Renal cortical epithelial cell (primary cell): ENCODE measurements at places on chromosomes 7 and 10. TPM values are rescaled to one million over a fixed set of nuclear protein-coding genes. Genes with fewer than 3 reads are reported as not detected.

Gene ACSM6
- 0.10 TPM in 1 of 2 replicates, not detected in the other for total RNA-seq

Gene GNG11
- total RNA-seq: 26.0 and 35.1 TPM in 2 replicates

DNA sequence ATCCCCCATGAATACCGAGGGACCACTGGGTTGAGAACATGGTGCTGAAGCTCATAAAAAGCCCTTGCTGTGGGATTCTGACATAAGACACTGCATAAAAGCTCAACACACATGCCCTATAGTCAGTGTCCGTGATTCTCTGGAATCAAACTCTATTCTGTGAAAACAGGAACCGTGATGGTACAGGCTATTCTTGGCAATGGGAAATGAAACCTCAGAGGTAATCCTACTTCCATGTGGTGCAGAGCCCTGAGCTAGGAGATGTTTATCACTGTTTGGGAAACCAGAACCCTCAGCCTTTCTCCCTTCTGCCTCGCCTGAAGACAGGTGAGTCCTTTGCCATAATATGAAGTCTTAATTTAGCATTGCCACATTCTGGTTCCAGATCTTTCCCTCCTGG, 80.8 kb upstream of the PRSS1 start:
- no peak for DNase-seq

- DNase-seq: no peak
Measured at GRCh38 chr7:36668750-36669149, 55.5 kb downstream of the AOAH start.

- DNase-seq: peak; percentile 36
Measured at GRCh38 chr7:42272793-42273665, 36.0 kb upstream of the GLI3 start.

GRCh38 chr10:15896654-15897053, 36.3 kb upstream of the MINDY3 start:
- no peak for DNase-seq

GRCh38 chr10:112663234-112664125, 216.5 kb downstream of the VTI1A start:
- DNase-seq: peak; percentile 96

DNA sequence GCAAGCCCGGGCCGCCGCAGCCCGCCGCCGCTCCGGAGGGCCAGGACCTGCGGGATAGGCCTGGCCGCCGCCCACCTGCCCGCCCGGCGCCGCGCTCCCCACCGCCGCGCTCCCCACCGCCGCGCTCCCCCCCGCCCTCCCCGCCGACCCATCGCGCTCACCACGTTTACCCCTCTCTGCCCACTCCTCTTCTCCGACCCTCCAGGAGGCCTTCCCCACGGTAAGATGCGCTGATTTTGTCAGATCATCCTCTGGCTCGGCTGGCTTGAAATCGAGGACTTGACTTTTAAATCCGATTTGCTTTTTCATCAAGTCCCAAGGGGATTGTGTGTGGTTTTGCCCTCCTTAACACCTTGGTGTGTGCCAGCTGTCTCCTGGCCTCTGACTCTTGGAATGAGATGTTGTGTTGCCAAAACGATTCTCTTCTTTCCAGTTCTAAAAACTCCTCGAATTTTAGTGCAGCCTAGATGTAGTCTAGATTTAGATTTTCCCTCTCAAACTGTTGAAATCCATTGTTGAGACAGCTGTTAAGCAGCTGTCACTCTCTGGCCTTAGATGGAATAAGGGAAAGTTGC, 738 bp downstream of the POM121 start:
- no peak for DNase-seq
